Activated naive CD8-positive, alpha-beta T cell treated with anti-CD3 and anti-CD28 coated beads, Interleukin-2, amount 50 U/mL, for 16 hours (primary cell): ENCODE measurements at places on chromosomes 12 and 14.

GRCh38 chr14:104537613-104537988 lies 42.0 kb upstream of the C14orf180 start:
- DNase-seq: no peak

GRCh38 chr14:90421632-90422020 lies 24.8 kb downstream of the CALM1 start:
- no peak for DNase-seq

GRCh38 chr14:51776102-51776894 lies 84.1 kb upstream of the GNG2 start:
- DNase-seq: no peak

GRCh38 chr14:44107156-44107555 lies 399.9 kb downstream of the FSCB start:
- DNase-seq: no peak

GRCh38 chr12:6574576-6575295 lies 6.6 kb upstream of the NOP2 start:
- DNase-seq: no peak

DNA sequence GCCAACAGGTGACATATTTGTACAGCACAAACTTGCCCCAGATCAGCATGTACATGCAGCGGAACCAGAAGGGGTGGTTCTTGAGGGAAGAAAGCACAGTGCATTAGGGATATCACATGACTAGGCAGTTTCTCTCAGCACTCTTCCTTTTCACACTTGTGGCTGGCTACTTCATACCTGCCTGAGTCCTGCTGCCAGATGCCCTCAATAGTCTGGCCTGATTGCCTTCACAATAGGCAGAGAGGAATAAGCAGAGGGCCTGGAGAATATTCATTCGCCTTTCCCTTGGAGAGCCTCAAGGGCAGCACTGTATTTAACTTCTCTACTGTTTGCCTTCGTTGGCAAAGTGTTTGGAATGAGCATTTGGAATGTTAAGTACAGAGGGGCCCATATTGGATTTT lies 7.9 kb downstream of the EMG1 start:
- DNase-seq: no peak

GRCh38 chr14:72545411-72546311 lies 348.2 kb downstream of the DPF3 start:
- DNase-seq: no peak

- DNase-seq: no peak
Observed at GRCh38 chr14:104130974-104131651, 7.3 kb upstream of the KIF26A start.

GRCh38 chr14:96239711-96240141 lies 16.3 kb upstream of the BDKRB1 start:
- no peak for DNase-seq

DNA sequence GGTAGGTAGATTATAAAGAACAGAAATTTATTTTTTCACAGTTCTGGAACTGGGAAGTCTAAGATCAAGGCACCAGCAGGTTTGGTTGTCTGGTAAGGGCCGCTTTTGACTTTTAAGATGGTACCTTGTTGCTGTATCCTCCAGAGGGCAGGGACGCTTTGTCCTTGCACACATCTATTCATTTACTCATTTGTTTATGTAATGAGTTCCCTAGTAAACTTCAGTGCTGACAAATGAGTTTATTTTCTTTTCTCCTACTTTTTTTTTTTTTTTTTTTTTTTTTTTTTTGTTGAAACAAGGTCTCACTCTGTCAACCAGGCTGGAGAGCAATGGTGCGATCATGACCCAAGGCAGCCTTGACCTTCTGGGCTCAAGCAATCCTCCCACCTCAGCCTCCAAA lies 195.7 kb downstream of the FBXL14 start:
- no peak for DNase-seq

DNA sequence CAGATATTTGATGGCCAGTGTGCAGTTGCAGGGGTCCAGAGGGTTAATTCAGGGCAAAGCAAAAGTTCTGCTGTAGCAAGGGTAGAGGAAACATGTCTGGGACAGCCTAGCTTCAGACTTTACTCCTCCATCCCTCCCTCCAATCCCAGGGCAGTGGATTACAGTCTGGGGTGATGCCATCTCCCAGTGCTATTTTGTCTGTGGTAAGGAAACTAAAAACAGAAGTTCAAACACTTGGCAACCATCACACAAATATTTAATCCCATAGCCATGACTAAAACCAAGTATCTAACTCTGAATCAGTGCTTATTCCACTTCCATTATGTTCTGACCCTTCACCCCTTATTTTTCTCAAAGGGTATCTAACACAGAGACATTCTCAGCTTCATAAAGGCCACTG lies 61.8 kb downstream of the PIK3C2G start:
- no peak for DNase-seq

GRCh38 chr14:20503898-20504297 lies 1.4 kb upstream of the RNASE10 start:
- no peak for DNase-seq

DNA sequence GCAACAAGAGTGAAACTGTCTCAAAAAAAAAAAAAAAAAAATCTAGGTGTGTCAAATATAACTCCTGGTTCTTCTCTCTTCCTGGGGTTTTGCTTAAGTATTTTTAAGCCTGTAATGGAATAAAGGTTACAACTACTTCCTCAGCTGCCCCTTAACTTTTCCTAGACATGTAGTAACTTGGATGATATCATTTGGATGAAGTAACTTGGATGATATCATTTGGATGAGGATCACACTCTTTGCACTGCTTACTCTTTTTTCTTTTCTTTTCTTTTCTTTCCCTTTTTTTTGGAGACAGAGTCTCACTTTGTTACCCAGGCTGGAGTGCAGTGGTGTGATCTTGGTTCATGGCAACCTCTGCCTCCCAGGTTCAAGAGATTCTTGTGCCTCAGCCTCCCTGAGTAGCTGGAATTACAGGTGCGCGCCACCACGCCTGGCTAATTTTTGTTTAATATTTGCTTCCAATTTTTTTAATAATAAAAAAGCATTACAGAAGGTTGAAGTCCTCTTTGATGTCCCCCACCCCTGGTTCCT lies 775 bp upstream of the FAM186A start:
- no peak for DNase-seq

GRCh38 chr14:28785096-28785952 lies 18.7 kb downstream of the FOXG1 start:
- DNase-seq: no peak

GRCh38 chr12:121392325-121392716 lies 7.6 kb upstream of the RNF34 start:
- DNase-seq: no peak

DNA sequence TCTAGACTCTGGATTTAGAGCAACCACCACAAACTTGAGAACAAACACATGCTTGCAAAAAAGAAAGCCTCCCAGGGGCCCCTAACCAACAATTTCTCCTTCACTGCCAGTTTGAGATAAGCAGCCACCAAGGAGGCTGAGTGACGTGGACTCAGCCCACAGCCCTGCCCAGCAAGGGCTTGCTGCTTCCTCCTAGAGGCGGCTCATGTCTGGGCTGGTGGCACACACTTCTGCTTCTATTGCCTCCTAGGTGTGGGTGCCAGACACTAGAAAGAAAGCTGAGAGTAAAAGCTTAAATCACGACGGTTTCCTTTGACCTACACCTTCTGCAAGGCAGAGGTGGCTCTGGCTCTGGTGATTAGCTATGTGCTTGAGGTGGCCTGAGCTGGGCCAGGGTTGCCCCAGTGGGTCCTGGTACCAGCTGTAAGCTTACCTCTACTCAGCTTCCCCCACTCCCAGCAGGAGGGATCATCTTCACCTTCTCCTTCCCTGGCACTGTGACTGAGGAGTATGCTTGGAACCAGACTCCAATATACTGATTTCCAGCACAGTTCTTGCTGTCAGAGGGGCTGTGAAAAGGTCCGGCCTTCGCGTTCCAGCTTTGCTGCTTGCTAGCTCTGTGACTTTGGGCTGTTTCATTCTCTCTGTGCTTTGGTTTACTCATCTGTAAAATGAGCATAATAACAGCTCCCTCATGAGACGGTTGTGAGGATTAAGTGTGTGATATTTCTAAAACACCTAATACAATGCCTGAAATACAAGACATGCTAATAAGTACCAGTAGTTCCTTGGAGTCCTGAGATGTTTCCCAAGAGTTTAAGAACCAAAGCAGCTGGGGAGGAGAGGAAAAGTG lies 89.7 kb upstream of the PARP11 start:
- peak; percentile 14 for DNase-seq

GRCh38 chr14:41606532-41607303 lies at the start of gene LRFN5:
Gene LRFN5, plus strand, starts transcription at chr14:41606876.
- DNase-seq: no peak

GRCh38 chr12:98352218-98352811 lies 163.1 kb upstream of the TMPO start:
- no peak for DNase-seq

DNA sequence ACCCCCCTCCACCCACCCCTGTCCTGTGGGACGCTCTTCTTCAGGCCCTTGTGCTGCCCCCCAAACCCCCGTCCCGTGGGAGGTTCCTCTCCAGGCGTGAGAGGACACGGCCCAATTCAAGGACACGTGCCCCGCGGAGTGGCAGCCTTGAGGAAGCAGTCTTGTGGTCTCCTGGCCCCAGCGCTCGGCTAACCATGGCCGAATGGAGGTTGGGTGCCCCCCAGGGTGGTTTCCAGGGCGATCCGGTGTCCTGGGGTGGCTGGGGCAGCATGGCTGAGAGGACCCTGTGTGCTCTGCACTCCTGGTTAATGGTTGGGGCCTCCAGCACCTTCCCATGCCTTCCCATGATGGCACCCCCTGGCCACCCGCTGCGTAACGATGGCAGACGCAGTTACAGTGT lies 53.6 kb downstream of the LRCOL1 start:
- DNase-seq: no peak

DNA sequence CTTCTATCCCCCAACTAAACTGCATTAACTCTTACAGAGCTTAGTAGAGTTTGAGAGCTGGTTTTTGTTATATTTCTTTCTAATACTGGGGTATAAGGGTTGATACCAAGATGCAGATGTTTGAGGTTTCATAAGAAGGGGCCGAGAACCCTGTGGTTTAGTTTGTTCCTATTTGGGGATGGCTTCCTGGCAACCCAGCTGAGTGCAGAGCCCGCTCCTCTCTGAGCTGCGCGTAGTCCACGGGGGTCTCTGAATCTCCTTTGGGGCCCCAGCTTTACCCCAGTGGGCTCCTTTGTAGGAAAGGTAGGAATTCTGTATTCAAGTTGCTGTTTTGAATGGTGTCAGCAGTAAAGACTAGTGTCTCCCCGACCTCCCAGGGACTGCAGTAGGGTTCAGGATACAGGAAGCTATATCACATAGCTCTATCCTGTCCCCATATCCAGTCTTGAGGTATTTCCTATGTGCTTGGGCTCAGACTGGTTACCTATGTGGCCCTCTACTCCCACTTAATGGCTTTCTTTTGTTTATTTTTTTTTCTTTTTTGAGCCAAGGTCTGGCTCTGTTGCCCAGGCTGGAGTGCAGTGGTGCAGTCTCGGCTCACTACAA lies 25.4 kb downstream of the PLXNC1 start:
- DNase-seq: no peak

- no peak for DNase-seq
Observed at GRCh38 chr14:89564286-89564957, 147.4 kb upstream of the FOXN3 start.

DNA sequence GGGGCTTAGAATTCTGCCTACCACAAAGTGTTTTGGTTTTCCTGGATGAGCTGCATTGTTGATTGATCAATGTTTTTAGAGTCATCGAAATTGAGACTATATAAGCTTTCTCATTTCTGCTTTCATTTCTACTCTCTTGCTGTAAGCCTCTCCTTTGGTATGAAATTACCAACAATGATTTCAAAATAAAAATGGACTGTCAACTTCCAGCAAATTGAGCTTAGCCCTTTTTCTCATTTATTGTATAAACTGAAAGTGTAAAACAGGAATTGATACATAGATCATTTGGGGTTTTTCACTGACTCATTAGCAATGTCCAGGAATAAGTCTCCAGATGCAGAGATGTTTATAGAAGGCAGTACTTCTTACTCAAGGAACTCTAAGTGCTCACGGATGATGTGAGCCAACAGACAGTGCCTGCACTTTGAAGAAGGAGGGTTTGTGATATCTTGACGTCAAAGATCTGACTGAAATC lies 20.0 kb upstream of the PCNX1 start:
- DNase-seq: no peak

GRCh38 chr12:51827925-51828818 lies 20.3 kb downstream of the FIGNL2 start:
- peak; percentile 26 for DNase-seq

DNA sequence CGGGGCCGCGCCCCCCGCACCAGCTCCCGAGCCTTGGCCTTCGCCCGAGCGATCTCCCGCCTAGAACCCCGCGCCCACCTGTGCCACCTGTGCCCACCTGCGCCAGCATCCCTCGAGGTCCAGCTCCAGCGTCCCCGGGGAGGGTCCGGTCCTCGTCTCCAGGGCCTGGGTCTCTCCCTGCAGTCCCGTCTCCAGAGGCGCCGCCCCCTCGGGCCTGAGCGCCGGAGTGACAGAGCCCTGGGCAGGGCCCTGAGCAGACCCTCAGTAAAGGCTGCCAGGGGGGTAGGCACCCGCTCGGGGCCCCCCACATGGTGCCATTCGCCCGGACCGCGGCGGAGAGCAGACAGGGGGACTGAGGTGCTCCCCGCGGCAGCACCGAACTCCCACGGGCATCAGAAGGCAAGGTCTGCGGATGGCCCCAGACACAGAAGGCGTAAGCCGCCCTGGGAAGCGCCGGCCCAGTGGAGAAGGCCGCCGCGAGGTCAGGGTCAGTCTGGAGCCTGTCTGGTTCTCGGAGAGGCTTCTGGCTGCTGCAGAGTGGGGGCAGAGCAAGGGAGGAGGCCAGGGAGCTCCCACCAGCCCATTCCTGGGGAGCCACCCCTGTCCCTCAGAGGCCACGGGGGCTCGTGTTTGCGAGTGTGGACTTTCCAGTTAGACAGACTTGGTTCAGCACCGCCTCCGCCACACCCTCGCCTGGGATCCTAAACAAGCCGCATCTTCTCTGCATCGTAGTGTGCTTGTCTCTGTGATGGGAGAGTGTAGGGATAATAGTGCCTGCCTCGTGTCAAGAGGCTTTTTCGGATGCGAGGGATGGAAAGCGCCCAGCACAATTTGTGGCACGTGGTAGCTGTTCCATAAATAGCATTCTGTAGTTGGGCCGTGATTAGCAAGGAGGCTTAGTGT lies 1.1 kb upstream of the PPP1R13B start:
- no peak for DNase-seq

DNA sequence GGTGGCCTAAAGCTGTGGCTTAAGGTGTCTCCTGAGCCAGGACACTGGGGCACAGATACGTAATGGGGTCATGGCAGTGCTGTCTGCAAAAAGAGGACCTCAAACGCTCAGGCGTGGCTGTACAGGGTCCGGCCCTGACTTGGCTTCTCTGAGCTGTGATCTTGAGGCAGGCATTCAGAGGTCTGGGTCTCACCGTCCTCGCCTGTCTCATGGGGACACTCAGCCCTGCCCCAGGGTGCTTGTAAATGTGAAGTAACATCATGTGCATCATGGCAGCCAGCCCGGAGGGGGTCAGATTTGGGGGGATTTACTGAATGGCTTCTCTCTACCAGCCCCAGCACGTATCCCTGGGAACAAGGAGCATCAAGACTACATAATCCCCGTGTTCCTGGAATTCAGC lies 28.8 kb downstream of the DIO3 start:
- DNase-seq: no peak

- no peak for DNase-seq
Observed at GRCh38 chr12:85329913-85330312, 49.9 kb downstream of the ALX1 start.
